Left colon (tissue), 2 donors: ENCODE measurements at places on chromosomes 6 and 20. TPM values are rescaled to one million over a fixed set of nuclear protein-coding genes. Genes with fewer than 3 reads are reported as not detected.
A peak's percentile ranks its signal among the peaks of the same experiment; 100 is the strongest.

GRCh38 chr20:44221368-44221954, 10.9 kb upstream of the OSER1 start:
- no peak for DNase-seq

- DNase-seq: no peak
Measured at GRCh38 chr20:9059931-9060330, 9.0 kb upstream of the PLCB4 start.

- DNase-seq: no peak
Measured at GRCh38 chr20:48737434-48738093, 90.2 kb downstream of the PREX1 start.

DNA sequence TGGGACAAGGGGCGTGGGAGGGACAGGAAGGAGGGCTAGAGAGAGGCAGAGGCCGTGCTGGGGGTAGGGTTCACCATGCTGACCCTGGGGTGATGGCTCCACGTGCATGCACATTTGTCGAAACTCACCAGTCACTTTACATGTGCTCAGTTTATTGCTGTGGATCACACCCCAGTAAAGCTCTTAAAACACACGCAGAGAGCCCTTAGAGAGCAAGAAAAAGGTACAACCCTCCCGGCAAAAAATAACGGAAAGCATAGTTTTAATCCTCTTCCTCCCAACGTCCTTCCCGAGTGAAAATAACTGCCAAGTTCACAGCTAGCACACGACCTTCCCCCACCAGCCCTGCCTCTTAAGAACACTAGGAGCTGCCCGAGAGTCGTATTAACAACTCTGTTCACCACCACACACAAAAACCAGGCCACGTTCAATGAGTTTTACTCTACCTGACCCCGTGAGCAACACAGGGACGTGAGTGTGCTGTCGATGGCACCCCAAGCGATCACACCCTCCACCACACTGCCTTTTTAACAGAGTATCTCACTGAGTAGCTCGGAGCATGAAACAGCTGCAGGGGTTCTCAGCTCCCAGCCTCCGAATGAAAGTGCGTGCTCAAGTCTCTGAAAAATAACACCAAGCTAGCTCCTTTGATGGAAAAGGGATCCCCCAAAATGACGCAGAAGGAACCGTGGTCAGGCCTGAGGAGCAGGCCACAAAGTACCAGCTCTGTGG, 39.7 kb downstream of the TAF4 start:
- DNase-seq: no peak

GRCh38 chr6:42846505-42846904, 32.9 kb upstream of the RPL7L1 start:
- no peak for DNase-seq

GRCh38 chr6:94341173-94341572, 921.8 kb upstream of the EPHA7 start:
- no peak for DNase-seq

DNA sequence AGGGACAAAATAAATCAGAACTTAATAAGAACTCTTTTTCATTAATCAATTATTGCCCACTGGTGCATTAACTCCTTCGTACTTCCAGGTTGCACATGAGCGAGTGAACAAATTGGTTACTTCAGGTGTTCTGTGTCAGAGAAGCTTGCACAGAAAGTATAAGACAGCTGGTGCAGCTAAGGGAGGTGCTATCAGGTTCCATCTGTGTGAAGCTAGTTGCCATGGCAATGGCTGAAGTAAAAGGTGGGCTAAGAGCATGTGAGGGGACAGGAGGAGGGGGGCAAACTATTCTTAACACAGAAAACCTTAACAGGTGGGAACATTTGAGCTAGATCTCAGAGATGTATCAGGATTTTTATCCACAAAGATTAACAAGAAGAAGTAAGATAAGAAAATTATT, 81.6 kb downstream of the MANEA start:
- DNase-seq: no peak

DNA sequence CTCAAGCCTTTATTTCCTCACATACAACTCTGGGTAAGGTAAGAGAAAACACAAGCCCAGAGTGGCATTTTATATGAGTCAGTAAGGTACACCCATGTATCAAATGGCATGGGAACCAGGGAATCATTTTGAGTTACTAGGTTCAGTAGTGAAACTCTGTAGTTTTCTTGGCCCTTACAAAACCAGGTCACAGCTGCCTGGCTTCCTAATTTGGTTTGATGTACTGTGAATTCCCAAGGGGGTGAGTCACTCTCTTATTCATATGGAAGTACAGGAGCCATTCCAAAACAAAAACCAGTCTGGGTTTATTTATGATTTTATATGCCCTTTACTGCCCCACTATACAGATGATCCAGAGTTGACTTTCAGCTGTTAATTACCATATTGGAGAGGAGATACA, 70.7 kb downstream of the PDE7B start:
- DNase-seq: no peak

- DNase-seq: no peak
Measured at GRCh38 chr20:41902346-41902745, 284.2 kb upstream of the CHD6 start.

DNA sequence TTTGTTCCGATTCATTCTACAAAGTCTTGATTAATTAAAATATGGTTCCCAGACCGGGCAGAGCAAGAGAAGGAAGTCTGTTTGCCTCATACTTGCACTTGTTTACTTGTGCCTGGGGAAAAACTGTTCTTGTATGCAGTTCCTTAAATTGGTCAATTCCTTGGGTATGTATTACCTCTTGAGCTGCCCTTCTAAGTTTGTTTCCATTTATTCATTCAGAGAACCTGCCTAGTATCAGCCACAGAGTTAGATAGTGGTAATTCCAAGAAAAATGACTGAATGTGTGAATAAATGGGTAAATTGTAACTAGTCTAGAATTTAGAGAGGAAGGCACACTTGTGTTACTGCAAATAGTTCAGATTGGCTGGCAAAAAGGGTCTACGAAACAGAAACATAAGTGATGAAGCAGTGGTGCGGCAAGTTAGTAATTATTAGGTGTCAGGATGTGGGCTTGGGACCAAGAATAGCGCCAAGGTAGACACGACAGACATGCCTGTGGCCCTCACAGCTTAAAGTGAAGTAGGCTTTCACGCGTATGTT, 525 bp upstream of the MAK start:
- no peak for DNase-seq

The RAB44 gene
- total RNA-seq: 0.42 TPM

DNA sequence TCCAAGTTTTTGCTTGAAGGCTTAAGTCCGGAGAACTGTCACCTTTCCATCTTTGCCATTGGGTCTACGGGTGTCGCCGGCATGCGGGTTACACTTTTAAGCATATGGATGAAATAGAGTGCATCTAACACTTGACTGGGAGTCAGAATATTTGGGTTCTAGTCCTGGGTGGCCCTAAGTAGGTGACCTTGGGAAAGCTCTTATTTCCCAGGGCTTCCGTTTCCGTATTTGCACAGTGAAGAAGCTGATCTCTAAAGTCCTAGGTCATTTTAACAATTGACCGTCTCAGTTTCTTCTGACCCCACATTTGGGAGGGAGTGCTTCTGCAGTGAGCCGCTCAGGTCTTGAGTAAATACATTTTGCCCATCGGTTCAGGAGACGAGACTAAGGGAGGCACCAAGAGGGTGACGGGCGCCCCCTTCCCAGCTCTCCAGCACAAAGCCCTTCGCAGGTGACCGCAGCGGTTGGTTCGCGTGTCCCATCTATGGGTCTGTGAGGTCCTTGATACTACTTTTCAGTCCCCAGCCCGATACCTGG, 651 bp upstream of the BLTP3A start:
- peak; percentile 72 for DNase-seq

The PAQR8 gene
- 152 TPM for total RNA-seq

- no peak for DNase-seq
Measured at GRCh38 chr6:85506441-85507093, 56.7 kb downstream of the NT5E start.

DNA sequence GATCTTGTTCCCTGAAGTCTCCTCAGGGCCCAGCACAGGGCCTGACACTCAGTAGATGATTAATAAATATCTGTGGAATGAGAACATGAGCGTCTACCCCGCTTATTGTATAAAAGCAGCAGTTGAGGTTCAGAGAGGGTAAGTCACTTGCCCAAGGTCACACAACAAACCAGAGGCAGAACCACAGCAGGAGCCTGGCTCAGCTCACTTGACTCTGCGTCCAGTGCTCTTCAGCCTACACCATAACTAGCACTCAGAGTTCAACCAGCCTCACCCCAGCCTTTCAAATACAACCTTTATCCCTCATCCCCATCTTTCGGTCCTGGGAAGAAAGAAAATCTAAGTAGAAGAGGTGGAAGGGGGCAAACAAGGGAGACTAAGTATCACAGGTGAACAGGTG, 24.9 kb upstream of the NOL4L start:
- DNase-seq: no peak

- peak; percentile 30 for DNase-seq
Measured at GRCh38 chr20:20549267-20549612, 163.2 kb downstream of the RALGAPA2 start.

DNA sequence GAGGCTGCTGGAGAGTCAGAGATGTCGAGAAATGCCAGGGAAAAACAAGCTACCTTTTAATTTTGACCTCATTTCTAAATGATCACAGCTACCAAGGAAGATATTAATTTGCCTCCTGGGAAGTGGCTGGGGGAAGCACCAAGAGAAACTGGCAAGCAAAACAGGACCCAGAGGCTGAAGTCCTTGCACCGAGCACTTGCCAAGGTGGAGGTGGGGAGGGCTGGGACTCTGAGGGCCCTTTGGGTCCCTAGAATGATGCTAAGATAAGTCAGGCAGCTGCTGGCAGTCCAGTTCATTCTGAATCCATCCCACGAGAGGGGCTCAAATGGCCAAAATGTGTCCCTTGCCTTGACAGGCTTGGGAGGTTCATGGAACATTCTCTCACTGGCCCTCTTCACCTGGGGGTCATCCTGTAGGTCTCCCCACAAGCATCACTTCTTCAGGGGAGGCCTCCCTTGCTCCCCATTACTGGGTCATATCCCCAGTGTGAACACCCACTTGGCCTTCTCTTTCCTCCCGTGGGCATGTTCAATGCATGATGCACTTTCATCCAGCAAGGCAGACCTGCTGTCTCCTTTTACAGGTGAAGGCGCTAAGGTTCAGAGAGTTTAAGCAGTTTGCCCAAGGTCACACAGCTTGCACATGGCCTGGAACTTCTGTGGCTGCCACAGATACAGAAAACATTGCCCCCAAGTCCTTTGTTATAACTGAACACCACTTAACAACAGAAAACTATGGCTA, 39.1 kb upstream of the BLCAP start:
- no peak for DNase-seq

The FAM209B gene
- not detected for total RNA-seq

GRCh38 chr20:32006841-32007786, 3.1 kb upstream of the CCM2L start:
- DNase-seq: no peak

- no peak for DNase-seq
Measured at GRCh38 chr6:142881761-142882160, 63.2 kb downstream of the HIVEP2 start.

DNA sequence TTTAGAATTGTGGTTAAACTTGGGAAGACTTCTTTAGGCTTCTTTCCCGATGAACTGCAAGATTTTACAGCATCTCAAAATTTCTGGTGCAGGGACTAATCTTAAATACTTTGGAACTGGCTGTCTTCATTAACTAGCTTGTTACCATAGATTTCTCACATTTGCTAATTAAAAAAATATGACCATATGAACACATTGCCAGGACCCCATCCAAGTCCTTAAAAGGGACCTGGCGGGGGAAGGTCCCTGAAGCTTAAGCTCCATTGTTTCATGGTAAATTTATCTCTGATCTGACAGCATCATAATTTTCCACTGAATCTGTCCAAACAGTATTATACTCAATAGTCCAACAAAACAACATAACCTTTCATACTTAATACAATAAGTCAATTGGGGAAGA, 517.8 kb upstream of the FLRT3 start:
- no peak for DNase-seq

The EGFL8 gene
- 19.9 TPM for total RNA-seq

GRCh38 chr6:138637822-138638221, 135.7 kb upstream of the CCDC28A start:
- no peak for DNase-seq
